ENCODE measurements at places on chromosomes 5 and 9. TPM values are rescaled to one million over a fixed set of nuclear protein-coding genes. Genes with fewer than 3 reads are reported as not detected.

DNA sequence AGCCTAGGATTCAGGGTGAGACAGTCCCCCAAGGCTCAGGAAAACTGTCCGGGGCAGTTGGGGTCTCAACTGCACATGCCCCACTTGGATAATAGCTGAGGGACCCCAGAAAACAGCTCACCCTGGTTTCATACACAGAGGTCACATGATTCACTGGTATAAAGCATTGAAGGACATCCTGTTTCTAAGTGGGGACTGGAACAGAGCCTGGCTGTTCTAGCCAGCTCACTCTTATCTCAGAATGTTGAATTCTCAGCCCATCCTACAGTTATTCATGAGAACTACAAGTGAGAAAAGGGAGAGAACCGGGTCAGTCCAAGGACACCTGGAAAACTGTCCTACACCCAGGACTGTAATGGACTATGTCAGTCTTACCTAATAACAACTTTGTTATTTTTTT lies 170.9 kb downstream of the FGF1 start:
- DNase-seq: no peak

DNA sequence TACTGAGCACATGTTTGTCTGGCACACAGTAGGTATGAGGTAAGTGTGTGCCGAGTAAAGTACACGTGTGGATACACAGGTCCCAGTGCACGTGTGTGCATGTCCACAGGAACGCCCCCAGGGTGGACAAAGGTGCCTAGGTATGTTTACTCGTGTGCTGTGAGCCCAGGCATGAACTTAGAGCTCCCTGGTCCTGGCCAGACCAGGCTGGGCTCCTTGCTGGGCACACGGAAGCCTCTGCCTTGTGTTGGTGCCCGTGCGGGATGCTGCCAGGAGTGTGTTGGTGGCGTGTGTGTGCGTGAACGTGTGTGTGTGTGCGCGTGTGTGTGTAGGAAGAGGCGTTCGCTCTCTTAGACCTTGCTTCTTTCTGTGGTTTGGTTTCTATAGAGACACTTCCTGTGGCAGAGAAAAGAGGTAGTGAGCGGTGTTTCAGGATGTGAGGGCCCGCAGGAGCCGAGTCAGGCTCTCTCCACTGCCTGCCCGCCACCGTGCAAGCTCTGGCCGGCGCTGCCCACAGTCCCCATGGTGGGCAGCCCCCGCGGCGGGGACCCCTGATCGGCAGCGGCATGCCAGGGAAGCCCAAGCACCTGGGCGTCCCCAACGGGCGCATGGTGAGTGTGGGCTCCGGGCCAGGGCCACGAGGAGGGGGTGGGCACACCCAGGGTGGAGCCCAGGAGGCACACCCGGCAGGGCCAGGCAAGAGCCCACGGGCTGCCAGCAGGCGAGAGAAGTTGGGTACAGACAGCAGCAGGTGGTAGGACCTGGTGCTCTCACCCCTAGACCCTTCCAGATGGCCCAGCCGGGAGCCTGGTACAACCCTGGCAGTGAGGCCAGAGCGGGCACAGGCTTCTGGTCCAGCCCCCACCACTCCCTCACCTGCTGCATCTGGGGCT lies at the start of gene RGS14:
Gene RGS14 (plus strand): TSS at position 466 of the 893 bp plus-strand sequence. CDS start 101 bp downstream, at position 567.
- peak; percentile 37 for DNase-seq

- DNase-seq: no peak
These were observed 6.0 kb downstream of the PTTG1 start for GRCh38 chr5:160427607-160428006.

DNA sequence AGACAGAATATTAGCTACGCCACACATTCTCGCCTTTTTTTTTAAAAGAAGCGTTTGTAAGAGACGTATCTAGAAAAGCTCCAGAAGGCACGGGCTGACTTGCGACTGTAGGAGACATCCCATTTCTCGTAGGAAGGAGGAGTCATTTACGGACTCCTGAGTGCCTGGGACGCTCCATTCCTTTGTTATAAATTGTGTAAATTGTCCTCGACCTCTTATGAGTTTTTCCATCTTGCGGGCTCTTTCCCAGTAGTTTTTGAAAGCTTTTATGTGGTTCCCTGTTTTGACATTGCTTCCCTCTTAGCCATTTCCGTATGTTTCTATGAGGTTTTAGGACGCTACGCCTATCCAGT lies 1.0 kb downstream of the RABL6 start:
- DNase-seq: no peak

DNA sequence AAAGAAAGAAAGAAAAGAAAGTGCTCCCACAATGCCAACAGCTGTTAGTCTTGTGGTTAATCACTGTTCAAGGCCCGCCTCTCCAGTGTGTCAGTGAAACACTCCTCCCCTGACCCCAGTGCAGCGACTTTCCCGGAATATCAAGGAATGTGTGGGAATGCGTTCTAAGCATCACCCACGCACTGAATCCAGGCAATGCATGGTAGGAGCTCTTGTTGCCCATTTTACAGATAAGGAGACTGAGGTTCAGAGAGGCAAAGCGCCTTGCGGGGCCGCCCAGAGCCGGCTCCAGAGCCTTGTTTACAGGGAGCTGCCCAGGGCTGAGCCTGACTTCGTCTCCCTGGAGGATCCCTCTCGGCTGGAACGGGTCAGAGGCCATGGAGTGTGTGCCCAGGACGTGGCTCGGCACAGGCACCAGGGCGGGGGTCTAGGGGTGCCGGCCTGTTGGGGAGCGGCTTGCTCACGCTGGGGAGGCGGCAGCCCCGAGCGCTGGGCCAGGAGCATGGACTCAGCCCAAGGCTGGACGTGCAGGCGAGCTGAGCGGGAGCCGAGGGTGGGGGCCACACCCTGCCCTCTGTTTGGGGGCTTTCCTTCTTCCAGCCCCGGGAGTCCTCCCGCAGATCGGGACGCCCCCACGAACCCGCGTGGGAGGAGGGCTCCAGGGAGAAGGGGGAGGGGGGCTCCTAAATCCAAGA lies 823 bp downstream of the ST6GALNAC6 start:
- peak; percentile 67 for DNase-seq

- DNase-seq: no peak
These were observed 298.8 kb downstream of the NSG2 start for GRCh38 chr5:174344335-174344734.

DNA sequence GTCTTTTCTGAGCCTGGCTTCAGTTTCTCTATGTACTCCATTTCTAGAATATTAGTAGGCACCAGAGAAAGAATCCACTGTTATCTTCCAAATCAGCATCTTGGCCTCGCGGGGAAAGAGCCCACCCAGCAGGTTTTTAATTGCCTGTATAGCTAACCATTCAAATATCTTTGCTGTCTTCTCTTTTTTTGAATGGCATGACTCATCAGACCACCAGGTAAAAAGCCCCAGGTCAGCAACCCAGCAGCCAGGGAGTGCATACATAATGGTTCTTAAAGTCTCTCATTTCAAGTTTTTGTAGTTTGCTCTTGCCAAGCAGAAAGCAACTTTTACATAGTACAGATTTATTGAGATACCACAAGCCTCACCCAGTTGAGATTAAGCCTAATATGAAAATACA lies 50.7 kb downstream of the TMEM167A start:
- DNase-seq: no peak

GRCh38 chr9:114318416-114318815 lies 4.5 kb upstream of the ORM1 start:
- DNase-seq: no peak

DNA sequence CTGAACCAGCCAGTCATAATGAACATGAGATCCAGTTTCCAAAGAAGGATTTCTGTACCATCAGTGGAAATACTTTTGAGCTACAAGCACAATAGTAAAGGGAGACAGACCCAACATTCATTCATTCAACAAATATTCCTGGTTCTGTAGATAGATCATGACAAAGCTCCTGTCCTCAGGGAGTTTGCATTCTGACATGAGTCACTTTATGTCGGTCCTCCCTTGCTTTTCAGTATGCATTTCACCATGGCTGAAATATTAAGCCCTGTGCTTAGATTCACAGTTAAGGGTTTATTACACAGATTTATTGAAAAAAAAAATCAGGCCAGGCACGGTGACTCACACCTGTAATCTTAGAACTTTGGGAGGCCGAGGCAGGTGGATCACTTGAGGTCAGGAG lies 5.4 kb upstream of the MYOT start:
- no peak for DNase-seq

DNA sequence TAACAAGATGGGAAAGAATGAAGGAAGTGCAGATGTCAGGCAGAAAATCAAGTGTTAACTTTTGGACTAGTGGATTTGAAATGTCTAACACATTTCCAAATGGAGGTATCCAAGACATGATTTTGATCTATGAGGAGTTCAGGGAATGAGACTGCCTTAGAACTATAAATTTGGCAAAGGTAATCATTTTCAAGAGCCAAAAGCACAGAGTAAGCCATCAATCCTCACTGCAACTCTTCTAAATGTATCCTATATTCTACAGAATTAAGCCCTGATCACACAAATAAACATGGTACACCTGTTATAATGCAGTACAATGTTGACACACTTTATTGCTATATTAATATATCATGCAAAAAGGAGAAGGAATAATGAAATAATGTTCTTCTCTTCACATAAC lies 55.6 kb downstream of the SETX start:
- peak; percentile 32 for DNase-seq

DNA sequence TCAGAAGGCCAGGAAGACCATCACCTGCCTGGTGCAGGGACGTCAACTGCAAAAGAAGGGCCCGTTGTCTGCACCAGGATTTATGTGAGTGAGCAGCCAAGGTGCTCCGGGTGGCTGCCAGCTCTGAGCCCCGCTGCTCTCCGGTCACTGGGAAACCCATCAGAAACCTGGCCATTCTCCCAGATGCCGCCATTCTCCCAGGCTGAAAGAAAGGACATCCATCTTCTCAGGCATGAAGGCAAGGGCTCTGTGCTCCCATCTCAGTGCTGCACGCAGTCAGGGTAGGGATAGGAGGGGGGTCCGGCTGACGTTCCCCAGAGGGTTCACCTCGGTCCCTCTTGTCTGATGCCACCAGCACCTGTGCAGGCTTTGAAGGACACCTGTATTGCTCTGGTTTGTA lies 158.4 kb downstream of the ERCC6L2 start:
- no peak for DNase-seq

GRCh38 chr5:167533814-167534795 lies 757.3 kb upstream of the WWC1 start:
- no peak for DNase-seq

DNA sequence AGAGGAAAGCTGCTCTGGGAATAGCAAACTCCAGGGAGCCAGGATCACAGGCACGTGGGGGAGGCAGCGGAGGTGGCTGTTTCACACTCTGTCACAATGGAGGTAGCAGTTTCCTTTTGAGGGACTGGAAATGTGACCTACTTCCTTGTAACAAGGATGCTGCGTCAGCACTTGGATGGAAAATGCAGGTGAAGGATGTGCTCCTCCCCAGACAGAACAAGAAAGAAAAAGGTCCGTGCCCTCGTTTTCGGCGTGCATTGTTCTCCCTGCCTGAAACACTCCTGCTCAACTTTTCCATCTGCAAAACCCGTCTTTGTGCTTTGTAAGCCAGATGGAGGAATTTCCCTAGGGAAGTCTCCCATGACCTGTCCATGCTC lies 55.1 kb upstream of the SH3PXD2B start:
- peak; percentile 30 for DNase-seq

- no peak for DNase-seq
These were observed 117.0 kb downstream of the GABBR2 start for GRCh38 chr9:98591696-98592095.

DNA sequence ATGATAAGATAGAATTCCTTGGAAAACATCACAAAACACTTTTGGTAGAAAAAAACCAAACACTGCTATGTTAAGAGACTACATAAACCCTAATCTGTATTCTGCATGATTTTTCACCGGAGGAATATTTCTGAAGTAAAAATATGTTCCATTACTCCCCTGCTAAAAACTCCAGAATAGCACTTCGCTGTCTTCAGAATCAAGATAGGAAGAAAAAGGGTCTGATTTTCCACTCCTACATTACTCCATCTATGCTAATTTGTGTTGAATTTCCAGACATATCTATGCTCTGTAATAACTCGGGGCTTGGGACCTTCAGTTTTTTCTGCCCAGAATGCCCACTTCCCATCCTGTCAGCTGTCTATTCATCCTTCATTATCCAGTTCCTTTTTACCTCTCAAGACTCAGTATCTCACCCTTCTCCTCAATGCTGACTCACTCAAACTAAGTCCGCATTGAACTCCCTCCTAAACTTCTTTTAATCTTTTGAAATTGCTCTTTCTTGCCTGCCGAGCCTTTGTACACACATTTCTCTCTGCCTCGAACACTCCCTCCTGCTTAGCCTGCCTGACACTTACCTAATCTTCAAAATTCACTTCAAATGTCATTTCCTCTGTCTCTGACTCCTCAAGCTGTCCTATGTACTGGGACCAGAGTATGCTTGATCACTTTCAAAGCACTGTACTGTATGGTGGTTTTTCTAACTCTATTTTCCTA lies 171.0 kb downstream of the ARRDC3 start:
- no peak for DNase-seq

- DNase-seq: no peak
These were observed 610.3 kb downstream of the TLE1 start for GRCh38 chr9:81079055-81079454.

DNA sequence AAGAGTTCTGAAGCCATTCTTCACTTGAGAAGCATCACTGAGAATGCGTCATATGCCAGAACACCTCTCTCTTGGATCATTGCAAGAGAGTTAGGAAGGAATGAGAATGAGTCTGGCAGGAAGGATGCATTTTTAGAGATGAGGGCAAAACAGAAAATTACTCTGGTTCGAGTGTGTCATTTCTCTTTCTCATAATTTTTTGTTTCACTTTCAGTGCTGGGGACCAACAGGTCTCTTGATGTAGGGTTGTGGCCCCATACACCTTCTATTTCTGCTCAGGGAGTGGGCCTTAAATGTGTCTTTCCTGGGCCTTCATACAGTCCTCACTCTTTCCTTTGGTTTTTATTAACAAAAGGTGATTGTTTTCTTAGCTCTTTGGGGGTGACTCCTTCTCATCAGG lies 302.4 kb downstream of the NR3C1 start:
- no peak for DNase-seq

DNA sequence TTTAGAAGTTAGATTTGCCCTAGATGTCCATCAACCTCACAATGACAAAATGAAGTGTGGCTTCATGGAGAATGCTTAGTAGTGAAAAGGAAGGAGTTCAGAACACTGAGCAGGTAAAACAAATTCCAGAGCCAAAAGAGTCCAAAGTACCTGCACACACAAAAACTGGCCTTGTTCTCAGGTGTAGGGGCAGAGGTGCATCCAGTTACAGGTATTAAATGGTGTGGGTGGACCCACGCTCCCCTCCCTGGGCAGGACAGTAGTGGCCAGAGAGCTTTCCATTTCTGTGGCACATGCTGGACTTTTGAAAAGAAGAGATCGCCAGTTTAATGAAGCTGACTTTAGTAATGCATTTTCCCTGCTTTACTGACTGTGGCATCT lies 47.2 kb downstream of the SECISBP2 start:
- DNase-seq: no peak

- DNase-seq: peak; percentile 87
These were observed 34.5 kb downstream of the TSTD2 start for GRCh38 chr9:97598461-97599288.

GRCh38 chr5:39100851-39101396 lies 26.7 kb upstream of the RICTOR start:
- no peak for DNase-seq

Gene ADAM19
- total RNA-seq: 16.5 TPM

Gene UGT3A1
- total RNA-seq: 26.6 TPM

Gene OLFM1
- total RNA-seq: 10.7 TPM

Gene ZFR
- 93.9 TPM for total RNA-seq

Gene ABHD17B
- total RNA-seq: 49.5 TPM

Gene ZNF879
- total RNA-seq: 5.7 TPM

Gene C6
- total RNA-seq: not detected

Gene SLC6A7
- total RNA-seq: not detected

Gene GHR
- total RNA-seq: 13.4 TPM

Gene HAVCR1
- not detected for total RNA-seq

Gene MARCHF11
- not detected for total RNA-seq

Gene CCL28
- 13.0 TPM for total RNA-seq

Gene TRMT10B
- 4.6 TPM for total RNA-seq
